ENCODE measurements at places on chromosomes 13 and 19.

DNA sequence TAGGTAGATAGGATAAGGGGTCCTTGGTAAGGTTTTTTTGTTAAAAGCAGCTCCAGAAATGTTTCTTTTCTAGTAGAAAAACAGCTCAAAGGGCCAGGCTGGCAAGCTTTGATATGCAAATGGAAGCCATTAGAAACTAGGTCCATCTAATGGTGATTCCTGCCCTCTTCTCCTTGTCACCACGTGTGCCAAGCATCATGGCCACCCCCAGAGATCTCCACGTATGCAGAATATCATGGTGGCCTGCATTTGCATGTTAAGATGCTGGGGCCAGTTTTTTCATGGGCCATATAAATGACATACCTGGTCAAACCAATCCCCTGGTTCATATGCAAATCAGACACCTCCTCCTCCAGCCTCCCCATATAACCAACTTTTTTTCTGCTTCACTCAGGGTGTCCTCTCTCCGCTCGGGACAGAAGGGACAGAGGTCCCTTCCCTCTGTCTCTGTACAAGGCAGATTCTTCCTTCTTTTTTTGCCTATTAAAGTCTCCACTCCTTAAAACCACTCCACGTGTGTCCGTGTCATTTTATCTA is 1335.9 kb downstream of the UQCRFS1 start:
- no peak overlapping the region for H3K27ac ChIP-seq
- H3K4me1 ChIP-seq = no peaks in the 10 kb centered on the region
- no peaks in the 10 kb centered on the region for H3K27me3 ChIP-seq
- DNase-seq = no peak

DNA sequence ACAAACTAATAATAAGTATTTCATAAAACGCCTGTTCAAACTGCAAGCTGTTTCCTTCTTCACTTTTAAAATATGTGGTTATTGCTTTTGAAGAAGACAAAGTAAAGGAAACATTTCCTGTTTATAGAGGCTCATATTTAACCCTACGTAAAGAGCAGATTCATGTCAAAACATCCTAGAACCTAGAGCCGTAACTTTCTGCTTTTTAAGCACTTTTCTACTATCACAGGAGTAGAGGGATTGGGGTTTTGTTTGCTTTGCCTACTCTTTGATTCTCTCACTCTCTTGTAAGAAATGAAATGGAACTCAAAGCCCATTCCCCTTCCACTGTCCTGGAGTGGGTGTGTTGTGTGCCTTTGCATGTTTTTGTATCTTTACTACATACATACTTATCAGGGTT is 54.0 kb upstream of the GPR183 start:
- peaks cover 7% of the 10 kb centered on the region for H3K4me1 ChIP-seq
- H3K4me3 ChIP-seq = no peak overlapping the region
- no peak overlapping the region for H3K27ac ChIP-seq
- H3K36me3 ChIP-seq = peaks cover 3% of the 10 kb centered on the region
- no peaks in the 10 kb centered on the region for H3K27me3 ChIP-seq

GRCh38 chr19:13284929-13285928 is 135.0 kb downstream of the IER2 start:
- no peaks in the 10 kb centered on the region for H3K4me1 ChIP-seq
- H3K36me3 ChIP-seq = no peaks in the 10 kb centered on the region
- DNase-seq = no peak
- no peak overlapping the region for H3K27ac ChIP-seq

DNA sequence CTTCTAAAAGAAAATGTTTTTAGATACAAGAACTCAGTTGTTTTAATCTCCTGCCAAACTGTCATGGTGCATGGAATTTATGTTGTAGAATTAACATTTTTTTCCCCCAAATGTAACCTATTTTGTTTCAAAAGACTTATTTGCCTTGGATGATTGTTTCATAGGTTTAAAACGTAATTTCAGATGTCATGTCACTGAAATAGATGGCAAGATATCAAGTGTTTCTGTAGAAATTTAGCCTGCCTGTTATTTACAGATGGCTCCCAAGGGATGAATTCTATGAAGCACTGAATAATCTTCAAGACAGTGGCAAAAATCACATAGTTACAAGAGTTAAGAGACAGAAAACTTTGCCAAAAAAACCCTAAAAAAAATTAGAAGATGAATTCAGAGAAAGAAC is 1484.6 kb downstream of the OLFM4 start:
- no peaks in the 10 kb centered on the region for H3K36me3 ChIP-seq
- no peaks in the 10 kb centered on the region for H3K4me1 ChIP-seq
- H3K4me3 ChIP-seq = no peak overlapping the region
- DNase-seq = no peak
- H3K27ac ChIP-seq = no peak overlapping the region

GRCh38 chr13:50284540-50284939 is 269.3 kb downstream of the KCNRG start:
- H3K4me1 ChIP-seq = no peaks in the 10 kb centered on the region
- H3K27ac ChIP-seq = no peak overlapping the region
- no peak overlapping the region for H3K4me3 ChIP-seq
- DNase-seq = no peak

DNA sequence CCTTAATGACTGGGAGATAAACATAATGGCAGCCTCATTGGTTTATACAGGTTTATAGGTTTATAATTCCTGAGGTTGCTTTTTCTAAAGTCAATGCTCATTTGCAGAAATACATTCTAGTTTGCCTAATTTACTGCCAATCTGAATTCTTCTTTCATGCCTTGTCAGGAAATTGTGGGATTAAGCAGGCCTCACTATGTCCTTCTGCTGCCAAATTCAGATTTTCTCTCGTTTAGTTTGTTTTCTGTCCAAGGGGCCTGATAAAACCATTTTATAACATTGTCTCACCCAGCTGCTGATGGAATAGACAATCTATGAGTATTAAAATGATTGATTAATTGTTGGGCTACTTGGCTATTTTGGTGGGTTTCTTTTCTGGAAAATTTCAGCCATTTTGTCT is 42.4 kb upstream of the OBI1 start:
- no peaks in the 10 kb centered on the region for H3K36me3 ChIP-seq
- H3K27me3 ChIP-seq = no peaks in the 10 kb centered on the region
- DNase-seq = no peak
- no peaks in the 10 kb centered on the region for H3K4me1 ChIP-seq

- no peak for DNase-seq
- no peaks in the 10 kb centered on the region for H3K27me3 ChIP-seq
- H3K4me3 ChIP-seq = no peak overlapping the region
- H3K27ac ChIP-seq = no peak overlapping the region
- no peaks in the 10 kb centered on the region for H3K4me1 ChIP-seq
Observed at GRCh38 chr19:31127134-31127967, 221.9 kb downstream of the TSHZ3 start.

GRCh38 chr13:57624565-57625435 is 6.7 kb upstream of the PCDH17 start:
- H3K27me3 ChIP-seq = no peaks in the 10 kb centered on the region
- no peaks in the 10 kb centered on the region for H3K36me3 ChIP-seq
- H3K4me3 ChIP-seq = no peak overlapping the region
- H3K4me1 ChIP-seq = peaks cover 5% of the 10 kb centered on the region

DNA sequence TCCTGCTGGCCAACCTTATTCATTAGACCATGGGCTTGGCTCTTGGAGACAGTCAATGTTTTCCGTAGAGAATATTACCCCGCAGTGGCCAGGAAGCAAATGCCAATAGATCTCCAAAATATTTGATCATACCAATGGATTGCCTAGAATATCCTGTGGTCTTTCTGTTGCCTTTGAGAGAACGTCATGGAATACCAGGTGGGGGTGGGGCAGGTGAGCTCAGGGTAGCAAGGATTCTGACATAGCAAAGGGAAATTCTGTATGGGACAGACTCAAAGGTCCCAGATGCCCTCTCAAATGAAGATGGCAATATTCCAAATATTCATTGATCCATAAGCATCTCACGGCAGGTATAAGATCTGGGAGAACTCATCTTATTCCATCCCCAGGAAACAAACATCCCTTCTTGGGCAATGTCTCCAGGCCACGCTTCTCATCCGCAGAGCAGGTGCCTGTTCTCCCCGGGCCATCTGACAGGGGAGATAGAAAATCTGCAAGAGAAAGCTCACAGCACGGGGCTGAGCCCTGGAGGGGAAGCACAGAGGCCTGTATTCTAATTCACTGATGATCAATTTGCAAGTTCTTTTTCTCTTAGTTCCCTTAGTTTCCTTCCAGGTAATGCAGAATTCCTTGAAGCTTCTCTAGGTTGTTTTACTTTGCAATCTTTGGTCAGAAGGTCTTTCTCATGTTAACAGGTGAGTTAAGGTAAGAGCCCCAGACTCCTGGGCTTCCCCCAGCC is 69.6 kb upstream of the TSHZ3 start:
- H3K36me3 ChIP-seq = no peaks in the 10 kb centered on the region
- no peak for DNase-seq
- H3K4me3 ChIP-seq = no peak overlapping the region
- H3K27ac ChIP-seq = no peak overlapping the region
- H3K27me3 ChIP-seq = no peaks in the 10 kb centered on the region

- H3K27me3 ChIP-seq = no peaks in the 10 kb centered on the region
- no peaks in the 10 kb centered on the region for H3K36me3 ChIP-seq
- no peaks in the 10 kb centered on the region for H3K4me1 ChIP-seq
- DNase-seq = no peak
- H3K27ac ChIP-seq = no peak overlapping the region
Observed at GRCh38 chr19:28036486-28036885, 1176.5 kb downstream of the UQCRFS1 start.

- H3K27me3 ChIP-seq = peaks cover 7% of the 10 kb centered on the region
- no peak overlapping the region for H3K4me3 ChIP-seq
- no peak overlapping the region for H3K27ac ChIP-seq
- H3K36me3 ChIP-seq = no peaks in the 10 kb centered on the region
Observed at GRCh38 chr19:3292958-3293529, 68.6 kb downstream of the CELF5 start.

DNA sequence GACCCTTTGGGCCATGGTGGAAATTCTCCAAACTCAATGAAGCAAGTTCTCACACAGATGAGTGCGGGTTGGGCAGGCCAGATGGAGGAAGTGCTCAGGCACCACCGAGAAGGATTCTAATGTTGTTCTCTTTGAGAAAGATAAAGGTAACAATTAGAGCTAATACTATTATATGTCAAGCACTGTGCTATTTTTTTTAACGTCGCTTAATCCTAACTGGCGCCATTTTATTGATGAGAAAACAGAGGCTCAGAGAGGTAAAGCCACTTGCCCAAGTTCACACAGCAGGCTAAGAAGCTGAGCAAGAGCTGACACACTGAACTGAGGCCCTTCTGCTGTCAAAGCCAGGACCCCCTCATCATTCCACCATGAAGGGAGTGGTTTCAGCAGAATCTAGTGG is 1.0 kb downstream of the FBL start:
- H3K4me3 ChIP-seq = peak overlapping the region; percentile 99
- H3K4me1 ChIP-seq = peaks cover 50% of the 10 kb centered on the region
- no peak for DNase-seq

DNA sequence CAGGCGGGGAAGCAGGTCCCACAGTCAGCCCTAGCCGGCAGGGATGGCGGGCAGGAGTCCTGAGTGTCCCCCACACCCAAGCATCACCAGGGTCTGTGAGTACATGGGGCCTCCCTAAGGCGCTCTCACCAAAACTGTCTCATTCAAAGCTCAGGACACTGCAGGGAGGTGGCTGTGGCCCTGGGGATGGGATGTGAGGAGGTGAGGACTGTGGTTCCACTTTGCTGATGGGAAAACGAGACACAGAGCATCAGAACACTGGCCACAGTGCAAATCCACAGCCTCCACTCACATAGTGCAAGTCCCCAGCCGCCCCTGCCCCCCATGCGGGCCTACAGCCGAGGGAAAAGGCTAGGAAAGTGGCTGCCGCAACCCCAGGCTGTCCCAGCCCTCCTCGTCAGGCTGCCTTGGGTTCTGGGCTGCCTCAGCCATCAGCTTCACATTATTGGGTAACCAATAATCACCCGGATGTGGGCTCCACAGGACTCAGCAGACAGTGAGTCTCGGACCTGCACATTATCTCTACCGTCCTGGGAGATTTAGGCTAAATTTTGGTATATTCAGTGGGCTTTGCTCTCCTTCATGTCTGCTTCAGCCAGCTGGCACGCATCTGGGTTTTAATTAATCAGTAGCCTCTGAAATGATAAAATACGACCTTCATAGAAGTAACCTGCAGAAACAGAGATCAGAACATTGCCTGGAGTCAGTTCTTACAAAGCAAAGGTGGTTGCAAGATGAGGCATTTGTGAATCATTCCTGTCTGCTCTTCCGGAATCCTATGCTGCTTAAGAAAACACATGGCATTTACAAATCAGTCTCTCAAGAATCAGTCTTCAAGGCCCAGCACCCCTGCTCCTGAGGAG is 77.0 kb downstream of the SOX1 start:
- H3K27me3 ChIP-seq = no peaks in the 10 kb centered on the region
- no peaks in the 10 kb centered on the region for H3K4me1 ChIP-seq
- no peak overlapping the region for H3K27ac ChIP-seq
- H3K4me3 ChIP-seq = no peak overlapping the region

DNA sequence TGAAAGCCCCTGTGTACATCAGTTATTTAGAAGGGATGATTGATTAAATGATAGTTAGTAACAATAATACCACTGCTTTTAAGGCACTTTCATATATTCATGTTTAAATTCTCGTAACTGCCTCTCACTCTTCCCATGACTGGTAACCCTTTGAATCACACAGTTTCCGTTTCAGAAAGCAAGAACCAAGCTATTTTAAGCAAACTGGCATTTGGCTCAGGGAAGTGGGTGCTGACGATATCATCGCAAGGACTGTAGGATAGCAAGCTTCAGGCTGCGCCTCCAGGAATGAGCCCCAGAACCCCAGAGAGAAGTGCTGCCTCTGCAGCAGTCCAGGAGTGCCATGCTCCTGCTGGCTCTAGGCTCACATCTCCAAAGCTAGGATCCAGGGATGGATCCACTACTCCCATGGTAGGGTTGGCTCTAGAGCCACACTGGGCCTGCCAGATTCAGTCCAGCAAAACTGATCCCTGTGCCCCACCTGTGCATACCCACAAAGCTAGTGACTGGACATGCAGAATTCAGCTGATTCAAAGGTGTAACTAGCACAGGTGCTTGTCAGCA is 313.5 kb downstream of the SLC7A1 start:
- peaks cover 17% of the 10 kb centered on the region for H3K4me1 ChIP-seq
- H3K27me3 ChIP-seq = no peaks in the 10 kb centered on the region
- no peaks in the 10 kb centered on the region for H3K36me3 ChIP-seq
- H3K4me3 ChIP-seq = peak overlapping the region; percentile 25
- peak overlapping the region; percentile 20 for H3K27ac ChIP-seq

DNA sequence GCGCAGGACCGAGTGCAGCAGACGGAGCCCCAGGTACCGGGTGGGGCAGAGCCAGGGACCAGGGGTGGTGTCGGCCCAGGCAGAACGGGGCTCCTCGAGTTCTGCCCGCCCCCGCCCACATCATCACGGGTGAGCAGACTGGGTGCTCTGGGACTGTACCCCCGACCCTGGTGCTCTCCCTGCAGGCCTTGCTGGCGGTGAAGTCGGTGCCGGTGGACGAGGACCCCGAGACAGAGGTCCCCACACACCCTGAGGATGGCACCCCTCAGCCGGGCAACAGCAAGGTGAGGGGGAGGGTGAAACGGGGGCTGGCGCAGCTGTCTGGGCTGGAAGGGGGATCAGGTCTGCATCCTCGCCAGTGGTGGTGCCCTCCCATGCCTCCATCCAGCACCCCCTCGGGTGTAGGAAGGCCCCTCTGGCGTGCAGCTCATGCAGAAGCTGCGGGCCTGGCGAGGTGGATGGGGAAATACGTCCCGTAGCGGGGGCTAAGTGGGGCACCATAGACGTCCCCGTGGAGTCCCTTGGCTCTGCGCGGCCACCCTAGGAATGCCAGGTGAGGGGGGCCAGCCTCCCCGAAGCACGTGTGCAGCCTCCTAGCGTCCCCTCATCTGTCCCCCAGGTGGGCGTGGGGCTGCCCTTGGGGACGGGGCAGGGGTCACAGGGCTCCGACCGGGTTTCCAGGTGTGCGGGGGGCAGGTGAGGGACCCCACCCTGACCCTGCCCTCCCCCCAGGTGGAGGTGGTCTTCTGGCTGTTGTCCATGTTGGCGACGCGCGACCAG is 6.4 kb downstream of the APC2 start:
- no peak for DNase-seq
- H3K36me3 ChIP-seq = peaks cover 5% of the 10 kb centered on the region
- no peak overlapping the region for H3K27ac ChIP-seq
- peaks cover 36% of the 10 kb centered on the region for H3K4me1 ChIP-seq
- no peaks in the 10 kb centered on the region for H3K27me3 ChIP-seq
